Keratinocyte (primary cell): ENCODE measurements at places on chromosomes 12 and 14.

GRCh38 chr12:105355752-105356151, 25.3 kb downstream of the C12orf75 start:
- no peak for DNase-seq
- H3K36me3 ChIP-seq = peaks cover 1% of the 10 kb centered on the region
- H3K27ac ChIP-seq = no peak overlapping the region
- H3K4me3 ChIP-seq = no peak overlapping the region
- no peaks in the 10 kb centered on the region for H3K27me3 ChIP-seq

- peak; percentile 23 for DNase-seq
- H3K27ac ChIP-seq = peak overlapping the region; percentile 68
- H3K27me3 ChIP-seq = no peaks in the 10 kb centered on the region
- H3K36me3 ChIP-seq = no peaks in the 10 kb centered on the region
- peaks cover 12% of the 10 kb centered on the region for H3K4me1 ChIP-seq
- H3K4me3 ChIP-seq = peak overlapping the region; percentile 25
Measured at GRCh38 chr14:89040460-89041256, 216.2 kb downstream of the TTC8 start.

- H3K36me3 ChIP-seq = no peaks in the 10 kb centered on the region
- no peak overlapping the region for H3K27ac ChIP-seq
- H3K4me1 ChIP-seq = peaks cover 27% of the 10 kb centered on the region
- no peak overlapping the region for H3K4me3 ChIP-seq
Measured at GRCh38 chr14:61511558-61511948, 183.8 kb upstream of the HIF1A start.

GRCh38 chr12:2451025-2451424, 343.7 kb upstream of the FKBP4 start:
- no peak overlapping the region for H3K4me3 ChIP-seq
- no peak for DNase-seq
- H3K27me3 ChIP-seq = no peaks in the 10 kb centered on the region
- no peaks in the 10 kb centered on the region for H3K4me1 ChIP-seq
- H3K27ac ChIP-seq = no peak overlapping the region
- H3K36me3 ChIP-seq = no peaks in the 10 kb centered on the region

DNA sequence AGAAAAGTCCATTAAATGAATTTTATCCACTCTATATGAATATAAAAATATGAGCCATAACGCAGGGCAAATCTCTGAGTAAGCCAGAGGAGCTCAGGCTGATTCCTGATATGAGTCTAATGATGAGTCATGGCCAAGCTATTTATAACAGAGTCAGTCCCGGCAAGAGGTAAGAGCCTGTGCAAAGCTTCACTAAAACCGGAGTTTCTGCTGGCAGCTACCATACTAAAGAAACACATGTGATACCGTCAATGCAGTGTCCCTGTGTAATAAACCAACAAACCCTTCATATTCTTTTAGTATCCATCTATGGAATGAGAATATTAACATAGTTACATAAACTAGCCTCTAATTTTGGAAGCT, 319.4 kb downstream of the KCNC2 start:
- H3K27ac ChIP-seq = peak overlapping the region; percentile 77
- peaks cover 24% of the 10 kb centered on the region for H3K4me1 ChIP-seq
- H3K4me3 ChIP-seq = no peak overlapping the region

GRCh38 chr12:291153-291723, 28.6 kb upstream of the SLC6A13 start:
- H3K4me3 ChIP-seq = no peak overlapping the region
- no peaks in the 10 kb centered on the region for H3K27me3 ChIP-seq
- no peak for DNase-seq

DNA sequence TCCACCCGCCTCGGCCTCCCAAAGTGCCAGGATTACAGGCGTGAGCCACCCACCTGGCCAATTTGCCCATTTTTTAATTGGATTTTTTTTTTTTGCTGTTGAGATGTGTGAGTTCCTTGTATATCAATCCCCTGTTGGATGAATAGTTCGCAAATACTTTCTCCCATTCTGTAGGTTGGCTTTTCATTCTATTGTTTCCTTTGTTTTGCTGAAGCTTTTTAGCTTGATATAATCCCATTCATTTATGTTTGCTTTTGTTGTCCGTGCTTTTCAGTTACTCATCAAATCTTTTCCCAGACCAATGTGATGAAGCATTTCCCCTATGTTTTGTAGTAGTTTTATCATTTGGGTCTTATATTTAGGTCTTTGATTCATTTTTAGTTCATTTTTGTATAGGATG, 36.4 kb downstream of the TRAF3 start:
- H3K27ac ChIP-seq = no peak overlapping the region
- H3K4me1 ChIP-seq = peaks cover 9% of the 10 kb centered on the region
- no peak overlapping the region for H3K4me3 ChIP-seq
- no peaks in the 10 kb centered on the region for H3K27me3 ChIP-seq

DNA sequence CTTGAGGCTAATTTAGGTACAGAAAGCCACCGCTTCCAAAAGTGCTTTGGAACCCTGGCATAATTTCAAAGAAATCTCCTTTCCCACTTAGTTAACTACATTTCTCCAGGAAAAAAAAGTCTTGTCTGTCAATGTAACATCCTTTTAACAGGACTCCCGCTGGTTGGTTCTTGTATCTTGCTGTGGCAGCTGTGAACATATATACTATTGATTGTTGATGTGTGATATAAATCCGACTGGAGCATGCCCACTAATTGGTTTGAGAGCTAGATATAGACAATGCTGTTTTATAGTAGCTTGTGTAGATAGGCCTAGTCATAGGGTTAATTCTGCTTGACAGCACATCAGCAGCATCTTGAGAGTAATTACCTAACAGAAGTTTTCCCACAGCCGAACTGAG, 89.6 kb downstream of the MSRB3 start:
- DNase-seq = no peak
- H3K4me1 ChIP-seq = no peaks in the 10 kb centered on the region
- H3K27me3 ChIP-seq = no peaks in the 10 kb centered on the region
- H3K27ac ChIP-seq = no peak overlapping the region
- H3K4me3 ChIP-seq = no peak overlapping the region

- H3K36me3 ChIP-seq = no peaks in the 10 kb centered on the region
- no peaks in the 10 kb centered on the region for H3K4me1 ChIP-seq
- H3K27me3 ChIP-seq = no peaks in the 10 kb centered on the region
- no peak for DNase-seq
Measured at GRCh38 chr14:66037361-66037760, 448.8 kb upstream of the CCDC196 start.

GRCh38 chr14:54241517-54241916, 155.3 kb upstream of the CDKN3 start:
- no peak overlapping the region for H3K27ac ChIP-seq
- no peak for DNase-seq
- H3K27me3 ChIP-seq = no peaks in the 10 kb centered on the region
- no peaks in the 10 kb centered on the region for H3K4me1 ChIP-seq
- no peak overlapping the region for H3K4me3 ChIP-seq

- no peak overlapping the region for H3K4me3 ChIP-seq
- H3K27ac ChIP-seq = no peak overlapping the region
- DNase-seq = no peak
- H3K4me1 ChIP-seq = no peaks in the 10 kb centered on the region
- no peaks in the 10 kb centered on the region for H3K27me3 ChIP-seq
- H3K36me3 ChIP-seq = peaks cover 2% of the 10 kb centered on the region
Measured at GRCh38 chr12:26668230-26668629, 164.8 kb downstream of the ITPR2 start.
